ENCODE measurements at places on chromosomes 1 and 21. TPM values are rescaled to one million over a fixed set of nuclear protein-coding genes. Genes with fewer than 3 reads are reported as not detected.

DNA sequence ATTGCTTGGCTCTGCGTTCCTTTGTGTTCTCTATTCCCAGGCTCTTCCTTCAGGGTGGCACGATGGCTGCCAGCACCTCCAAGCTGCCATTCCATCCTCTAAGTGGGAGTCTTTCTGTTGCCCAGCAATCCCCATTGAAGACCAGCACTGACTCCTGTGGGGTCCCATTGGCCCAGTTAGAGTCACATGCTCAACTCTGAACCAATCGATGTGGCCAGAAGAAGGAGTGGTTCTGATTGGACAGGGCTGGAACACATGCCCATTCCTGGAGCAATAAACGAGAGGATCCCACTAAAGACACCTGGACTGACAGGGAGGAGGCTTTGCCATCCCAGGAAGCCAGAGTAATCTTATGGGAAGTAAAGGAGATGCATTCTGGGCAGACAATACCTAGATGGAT is 97.2 kb upstream of the IGSF21 start:
- DNase-seq, result no peak

DNA sequence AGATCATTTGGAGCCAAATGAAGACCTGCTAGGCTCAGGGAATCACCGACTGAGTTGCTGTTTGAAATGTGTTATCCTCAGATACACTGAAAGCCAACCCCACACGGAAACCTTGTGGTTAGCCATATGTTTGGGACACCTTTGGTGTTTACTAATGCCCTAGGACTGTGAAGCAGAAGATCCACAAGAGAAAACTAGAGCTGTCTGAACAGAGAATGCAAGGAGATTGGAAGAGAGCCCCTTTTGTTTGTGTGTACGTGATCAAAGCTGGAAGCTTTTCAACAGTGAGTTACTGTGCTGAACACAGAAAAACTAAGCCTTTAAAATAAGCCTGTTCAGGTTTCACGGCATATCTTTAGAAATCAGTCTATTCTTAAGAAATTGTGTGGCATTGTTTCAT is 908.2 kb upstream of the ADGRL2 start:
- DNase-seq, result no peak

GIPC2 gene
- 0.44 TPM for total RNA-seq

GRCh38 chr21:14488672-14489204 is 57.4 kb downstream of the SAMSN1 start:
- DNase-seq, result no peak

DNA sequence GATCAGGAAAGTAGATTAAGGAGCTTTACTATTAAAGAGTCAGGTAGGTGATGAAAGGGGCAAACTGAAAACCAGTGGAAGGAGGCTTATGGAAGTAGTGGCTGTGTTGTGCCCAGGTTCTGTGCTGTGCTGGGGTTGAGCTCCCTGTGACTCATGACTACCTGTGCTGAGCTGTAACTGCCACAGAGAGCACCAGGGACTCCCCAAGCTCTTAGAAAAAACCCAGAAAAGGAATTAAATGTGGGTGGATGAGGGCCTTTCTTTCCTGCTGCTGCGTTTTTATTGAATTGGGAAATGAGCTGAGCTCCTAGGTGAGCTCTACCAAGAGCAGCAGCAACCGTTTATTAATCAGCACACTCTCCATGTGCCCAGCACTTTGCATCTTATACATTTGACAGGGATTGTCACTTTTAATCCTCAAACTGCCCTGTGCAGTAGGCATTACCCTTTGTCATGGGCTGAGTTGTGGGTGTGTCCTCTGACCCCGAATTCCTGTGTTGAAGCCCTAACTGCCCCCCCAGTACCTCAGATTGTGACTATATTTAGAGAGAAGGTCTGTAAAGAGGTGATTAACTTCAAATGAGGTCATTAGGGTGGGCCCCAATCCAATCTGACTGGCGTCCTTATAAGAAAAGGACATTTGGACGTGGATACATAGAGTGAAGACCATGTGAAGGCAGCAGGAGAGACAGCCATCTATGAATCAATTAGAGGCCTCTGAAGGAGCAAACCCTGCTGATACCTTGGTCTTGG is 65.4 kb downstream of the AK4 start:
- DNase-seq, result no peak

DNA sequence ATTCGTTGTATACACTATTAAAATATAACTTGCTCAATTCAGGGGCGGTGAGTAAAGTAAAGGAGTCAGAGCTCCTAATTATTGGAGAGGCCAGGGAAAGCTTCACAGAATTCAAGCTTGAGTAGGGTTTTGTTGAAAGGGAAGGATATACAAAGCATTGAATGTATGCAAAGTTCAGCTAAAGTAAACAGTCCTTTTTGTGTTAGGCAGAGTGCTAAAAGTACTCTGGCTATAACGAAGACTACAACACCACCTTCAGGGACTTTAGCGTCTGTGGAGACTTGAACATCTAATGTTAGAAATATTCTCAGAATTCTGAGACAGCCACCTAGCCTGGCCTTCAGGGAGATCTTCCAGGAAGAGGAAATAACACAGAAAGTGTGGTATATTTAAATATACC is 1.1 kb downstream of the FALEC start:
- no peak for DNase-seq

DNA sequence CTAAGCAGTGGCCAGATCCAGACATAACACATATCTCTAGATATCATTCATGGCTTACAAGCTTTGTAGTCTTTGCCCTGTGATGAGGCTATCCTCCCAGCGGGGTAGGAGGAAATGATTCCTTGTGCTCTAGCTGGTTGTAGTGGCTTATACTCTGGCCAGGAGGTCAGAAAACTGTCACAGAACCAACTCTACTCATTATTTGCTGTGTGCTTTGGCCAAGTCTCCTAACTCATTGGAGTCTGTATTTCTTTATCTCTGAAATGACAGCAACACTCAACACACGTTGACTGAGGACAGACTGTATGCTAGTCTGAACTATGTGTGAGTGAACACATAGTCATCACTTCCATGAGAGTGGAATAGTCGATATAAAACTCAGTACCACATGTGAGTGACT is 116.7 kb upstream of the F3 start:
- DNase-seq, result no peak

- peak; percentile 76 for DNase-seq
Observed at GRCh38 chr1:231162297-231162969, 575 bp downstream of the TRIM67 start.

GRCh38 chr1:6580593-6581409 is 1.0 kb downstream of the ZBTB48 start:
- DNase-seq, result no peak

- no peak for DNase-seq
Observed at GRCh38 chr1:208834381-208835096, 590.4 kb upstream of the PLXNA2 start.

PROX1 gene
- total RNA-seq, result not detected

- no peak for DNase-seq
Observed at GRCh38 chr21:36338975-36339374, 19.0 kb downstream of the MORC3 start.

DNA sequence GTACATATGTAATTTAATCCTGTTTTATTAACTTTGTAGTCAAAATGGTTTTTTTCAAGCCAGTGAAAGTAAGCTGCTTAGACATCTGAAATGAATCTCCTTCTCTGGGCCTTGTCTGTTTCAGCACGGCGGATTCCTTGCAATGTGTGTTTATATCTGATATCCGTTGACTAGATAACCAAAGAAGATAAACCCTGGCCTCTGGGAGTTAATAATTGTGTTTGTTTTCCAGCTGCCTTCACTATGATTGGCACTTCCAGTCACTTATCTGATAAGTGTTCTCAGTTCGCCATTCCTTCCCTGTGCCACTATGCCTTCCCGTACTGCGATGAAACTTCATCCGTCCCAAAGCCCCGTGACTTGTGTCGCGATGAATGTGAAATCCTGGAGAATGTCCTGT is 63.5 kb upstream of the UBE2U start:
- DNase-seq, result no peak

DNA sequence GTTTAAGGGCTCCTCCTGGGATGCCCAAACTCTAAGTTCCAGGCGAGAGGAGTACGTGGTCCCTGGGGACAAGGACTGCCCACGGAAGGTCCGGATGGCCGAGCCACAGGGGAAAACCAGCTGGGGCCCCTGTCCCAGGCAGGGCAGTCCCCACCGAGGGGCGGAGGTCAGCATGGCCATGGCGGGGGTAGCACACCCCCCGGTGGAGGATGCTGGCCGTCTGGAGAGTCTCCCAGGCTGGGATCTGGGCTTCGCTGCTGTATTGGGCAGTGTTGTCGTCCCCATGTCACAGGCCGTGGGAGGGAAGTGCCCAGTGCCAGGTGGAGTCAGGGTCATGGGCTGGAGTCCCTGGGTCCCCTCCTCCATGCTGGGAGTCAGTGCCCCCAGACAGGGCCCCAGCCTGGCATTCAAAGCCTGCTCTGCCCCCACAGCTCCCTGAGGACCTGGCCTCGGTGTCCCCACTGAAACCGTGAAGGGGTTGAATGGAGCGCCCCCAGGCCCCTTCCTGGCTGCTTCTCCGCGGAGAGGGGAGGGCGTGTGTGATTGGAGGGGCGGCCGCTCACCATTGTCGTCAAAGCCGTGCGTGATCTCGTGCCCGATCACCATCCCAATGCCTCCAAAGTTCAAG is 6.8 kb downstream of the PRXL2B start:
- peak; percentile 32 for DNase-seq

DNA sequence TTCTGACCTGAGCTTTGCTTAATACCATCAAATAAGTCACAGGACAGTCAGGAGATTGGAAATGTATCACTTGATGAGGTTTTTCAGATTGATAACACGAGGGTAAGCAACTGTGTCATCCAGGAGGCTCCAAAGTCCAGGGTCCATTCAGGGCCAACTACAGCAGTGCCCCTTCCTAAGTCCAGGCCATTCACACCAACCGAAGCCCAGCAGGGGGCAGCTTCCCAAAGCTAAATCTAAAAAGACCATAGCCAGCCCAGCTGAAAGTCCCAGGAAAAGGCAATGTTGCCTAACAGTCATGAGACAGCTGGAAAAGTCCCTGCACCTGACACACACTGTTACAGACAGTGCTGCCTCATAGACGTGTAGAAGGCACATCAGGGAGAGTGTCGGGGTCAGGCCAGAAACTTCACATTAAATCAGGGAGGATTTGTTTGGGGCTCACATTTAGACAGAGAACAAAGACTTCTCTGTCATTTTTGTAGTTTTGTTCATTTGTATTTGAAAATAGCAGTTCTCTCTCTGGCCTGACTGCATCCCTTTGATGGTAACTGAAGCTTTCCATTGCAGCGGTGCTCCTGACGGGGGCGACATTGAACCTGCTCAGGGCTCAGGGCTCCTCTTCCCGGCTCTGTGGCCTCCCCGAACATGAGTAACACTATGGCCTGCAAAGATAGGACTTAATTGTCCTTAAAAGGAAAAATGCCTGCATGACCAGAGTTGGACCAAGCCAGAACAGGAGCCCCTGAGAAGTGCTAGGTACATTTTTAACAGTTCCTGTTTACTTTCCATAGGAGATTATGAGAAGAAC is 200.4 kb downstream of the NRIP1 start:
- peak; percentile 61 for DNase-seq

- no peak for DNase-seq
Observed at GRCh38 chr1:168112673-168113305, 23.9 kb downstream of the GPR161 start.

KRTAP13-2 gene
- not detected for total RNA-seq

GRCh38 chr1:214432245-214432644 is 119.2 kb downstream of the PTPN14 start:
- no peak for DNase-seq

AADACL4 gene
- not detected for total RNA-seq

DNA sequence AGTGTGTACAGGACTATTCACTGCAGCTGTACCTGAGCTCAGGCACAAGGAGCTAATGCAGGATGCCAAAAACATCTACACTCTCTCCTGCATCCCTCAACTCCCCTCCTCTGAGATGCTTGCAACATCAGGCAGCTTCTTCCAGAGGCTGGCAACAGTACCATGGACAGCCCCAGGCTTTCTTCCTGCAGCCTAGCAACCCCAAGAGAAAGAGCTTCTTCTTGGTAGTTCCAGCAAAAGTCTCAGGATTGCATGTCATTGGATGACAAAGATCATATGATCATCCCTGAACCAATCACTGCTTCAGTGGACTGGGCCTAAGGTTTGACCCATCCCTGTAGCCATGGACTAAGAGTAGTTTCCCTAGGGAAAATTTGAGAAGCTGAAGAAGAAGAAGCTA is 46.7 kb downstream of the CAMK2N1 start:
- no peak for DNase-seq

AKR7A3 gene
- 0.83 TPM for total RNA-seq

CD1D gene
- not detected for total RNA-seq

- DNase-seq, result no peak
Observed at GRCh38 chr1:62457955-62458354, 21.1 kb downstream of the USP1 start.

DNA sequence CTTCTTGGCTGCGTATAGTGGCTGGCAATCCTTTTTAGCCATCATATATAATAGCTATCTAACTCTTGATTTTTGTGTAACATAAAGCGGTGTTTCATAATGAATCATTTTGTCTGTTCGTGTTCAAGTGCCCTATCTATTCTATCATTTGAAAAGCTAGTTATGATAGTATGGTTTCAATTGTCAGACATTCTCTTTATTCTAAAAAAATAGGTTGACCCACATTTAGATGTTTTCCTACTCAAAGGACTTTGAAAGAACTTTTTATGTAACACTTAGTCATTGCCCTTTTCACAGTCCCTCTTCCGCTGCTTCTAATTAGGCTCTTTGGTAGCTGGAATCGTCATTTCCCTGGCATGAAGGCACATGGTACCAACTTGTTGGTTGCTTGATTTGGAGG is 272.2 kb upstream of the B3GALT2 start:
- no peak for DNase-seq

- no peak for DNase-seq
Observed at GRCh38 chr1:5974631-5975030, 17.6 kb downstream of the NPHP4 start.

GRCh38 chr1:180881806-180882509 is 30.7 kb upstream of the KIAA1614 start:
- no peak for DNase-seq

GRCh38 chr1:203649551-203649998 is 22.9 kb downstream of the ATP2B4 start:
- no peak for DNase-seq

KRTAP21-2 gene
- total RNA-seq, result not detected

GRCh38 chr1:202144402-202145067 is at the start of gene ARL8A:
ARL8A (minus strand) TSS chr1:202144737; CDS start chr1:202144572, 165 bp downstream.
- DNase-seq, result peak; percentile 84

NFASC gene
- 0.31 TPM for total RNA-seq

SLAMF6 gene
- total RNA-seq, result 48.1 TPM

DNA sequence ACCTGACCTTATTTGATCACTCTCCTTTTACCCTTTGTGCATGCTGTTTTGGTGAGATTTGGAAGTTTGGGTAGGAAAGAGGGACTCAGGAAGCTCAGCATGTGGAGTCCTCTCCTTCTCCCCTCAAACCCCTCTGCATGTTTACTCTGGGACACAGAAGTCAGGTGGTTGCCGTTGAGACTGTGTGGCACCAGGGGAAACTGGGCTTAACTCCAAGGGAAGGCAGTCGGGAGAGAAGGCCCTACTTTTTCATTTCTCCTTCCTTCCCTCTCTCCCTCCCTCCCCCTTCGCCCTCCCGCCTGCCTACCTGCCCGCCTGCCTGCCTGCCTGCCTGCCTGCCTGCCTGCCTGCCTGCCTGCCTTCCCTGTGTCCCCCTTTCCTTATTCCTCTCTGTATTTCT is 34.8 kb upstream of the TTC22 start:
- no peak for DNase-seq

- no peak for DNase-seq
Observed at GRCh38 chr21:42028766-42029425, 18.7 kb upstream of the ZBTB21 start.

HPCA gene
- 0.40 TPM for total RNA-seq

All from activated naive CD8-positive, alpha-beta T cell treated with anti-CD3 and anti-CD28 coated beads, Interleukin-2, amount 10 ng/mL, durations not matched to agents 7 days and 5 days (primary cell).